Stimulated activated CD4-positive, alpha-beta T cell treated with anti-CD3 and anti-CD28 coated beads, Interleukin-2, amount 100 ng/mL, for 4 hours (primary cell): ENCODE measurements at places on chromosomes 12 and 14.

DNA sequence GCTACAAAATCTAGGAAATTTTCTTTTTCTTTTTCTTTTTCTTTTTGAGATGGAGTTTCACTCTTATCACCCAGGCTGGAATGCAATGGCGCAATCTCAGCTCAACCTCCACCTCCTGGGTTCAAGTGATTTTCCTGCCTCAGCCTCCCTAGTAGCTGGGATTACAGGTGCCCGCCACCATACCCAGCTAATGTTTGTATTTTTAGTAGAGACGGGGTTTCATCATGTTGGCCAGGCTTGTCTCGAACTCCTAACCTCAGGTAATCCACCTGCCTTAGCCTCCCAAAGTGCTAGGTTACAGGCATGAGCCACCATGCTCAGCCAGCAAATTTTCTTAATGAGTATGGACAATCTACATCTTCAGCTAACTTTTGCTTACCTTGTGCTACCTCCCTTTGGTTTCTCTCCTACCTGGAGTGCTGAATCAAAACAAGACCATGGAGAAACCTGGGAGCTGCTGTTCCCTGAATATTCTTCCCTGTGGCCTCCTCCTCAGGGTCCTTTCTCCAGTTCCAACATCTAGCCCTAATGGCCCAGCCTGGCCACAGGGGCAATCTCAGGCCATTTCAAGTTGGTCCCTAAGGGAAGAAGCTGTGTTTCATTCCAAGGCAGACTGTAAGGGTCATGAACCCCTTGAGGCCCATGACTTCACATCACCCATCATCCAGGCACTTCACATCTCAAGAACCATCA is 74.6 kb upstream of the EGLN3 start:
- DNase-seq, result no peak

DNA sequence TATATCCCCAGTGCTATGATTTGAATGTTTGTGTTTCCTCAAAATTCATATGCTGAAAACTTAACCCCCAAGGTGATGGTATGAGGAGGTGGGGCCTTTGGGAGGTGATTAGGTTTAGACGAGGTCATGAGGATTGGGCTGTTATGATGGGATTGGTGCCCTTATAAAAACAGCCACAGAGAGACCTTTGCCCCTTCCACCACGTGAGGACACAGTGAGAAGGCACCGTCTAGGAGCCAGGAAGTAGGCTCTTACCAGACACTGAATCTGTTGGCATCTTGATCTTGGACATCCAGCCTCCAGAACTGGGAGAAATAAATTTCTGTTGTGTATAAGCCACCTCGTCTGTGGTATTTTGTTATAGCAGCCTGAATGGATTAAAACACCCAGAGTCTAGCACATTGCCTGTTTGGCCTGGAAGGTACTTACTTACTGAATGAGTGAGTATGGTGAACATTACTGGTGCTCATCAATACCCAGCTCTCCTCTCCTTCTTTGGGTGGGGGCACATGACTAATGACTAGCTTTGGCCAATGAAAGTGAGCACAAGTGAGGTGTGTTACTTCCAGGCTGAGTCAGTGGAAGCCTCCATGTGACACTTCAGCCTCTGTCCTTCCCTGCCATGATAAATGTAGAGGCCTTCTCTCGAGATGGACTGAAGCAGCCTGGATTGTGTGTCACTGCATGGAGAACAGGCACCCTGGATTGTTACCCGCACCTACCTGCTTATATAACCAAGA is 72.4 kb upstream of the CHST11 start:
- DNase-seq, result no peak

DNA sequence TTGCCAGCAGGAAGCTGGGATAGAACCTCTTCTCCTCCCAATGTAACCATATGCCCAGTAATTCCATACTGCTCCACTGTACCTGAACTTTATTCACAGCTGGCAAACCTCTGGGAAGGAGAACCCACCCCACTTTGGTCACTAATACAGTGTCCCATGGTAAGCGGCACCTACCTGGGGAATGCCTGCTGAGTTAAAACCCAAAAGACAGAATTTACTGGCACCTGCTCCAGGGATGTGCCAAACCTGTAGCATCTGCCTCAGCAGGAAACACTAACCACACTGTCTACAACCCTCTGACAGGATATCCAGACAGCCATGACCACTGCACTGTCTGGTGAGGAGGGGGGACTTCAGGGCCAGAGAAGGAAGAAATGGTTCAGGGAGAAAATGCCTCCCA is 26.6 kb downstream of the DDX24 start:
- no peak for DNase-seq

DNA sequence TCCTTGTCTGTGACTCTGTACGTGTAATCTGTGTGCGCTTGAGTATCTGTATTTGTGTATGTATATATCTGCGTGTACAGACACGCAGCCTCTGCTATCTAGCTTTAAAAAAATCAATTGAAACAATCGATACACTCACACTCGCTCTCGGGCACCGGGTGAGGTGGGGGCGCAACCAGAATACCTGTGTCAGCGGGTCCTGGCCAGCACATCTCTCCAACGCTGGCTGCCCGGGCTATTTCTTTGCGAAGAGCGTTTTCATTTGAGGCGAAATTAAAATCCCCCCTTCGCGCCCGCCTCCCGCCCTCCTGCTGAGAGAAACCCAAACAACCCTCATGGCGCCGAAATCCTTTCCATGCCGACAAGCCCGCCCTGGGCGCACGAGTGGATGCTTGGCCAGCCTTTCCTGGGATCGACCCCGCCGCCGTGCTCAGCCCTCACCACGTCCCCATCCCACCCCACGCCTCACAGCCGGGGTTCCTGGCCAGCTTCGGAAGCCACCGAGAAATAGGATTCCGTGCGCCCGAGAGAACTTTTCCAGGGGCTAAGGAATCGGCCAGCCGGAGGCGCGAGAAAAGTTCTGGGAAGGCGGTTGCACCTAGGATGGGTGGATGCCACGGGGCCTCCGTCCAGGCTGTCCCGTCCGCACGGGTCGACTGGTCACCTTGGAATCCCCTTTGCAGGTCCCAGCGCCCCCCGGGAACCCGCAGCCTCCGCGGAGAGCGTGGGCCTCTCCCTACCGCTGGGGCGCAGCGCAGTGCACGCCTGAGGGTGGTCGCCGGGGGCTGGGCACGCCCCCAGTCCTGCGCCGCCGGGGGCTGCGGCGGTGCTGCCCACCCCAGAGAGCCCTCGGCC is 1.0 kb downstream of the ZDHHC22 start:
- no peak for DNase-seq

DNA sequence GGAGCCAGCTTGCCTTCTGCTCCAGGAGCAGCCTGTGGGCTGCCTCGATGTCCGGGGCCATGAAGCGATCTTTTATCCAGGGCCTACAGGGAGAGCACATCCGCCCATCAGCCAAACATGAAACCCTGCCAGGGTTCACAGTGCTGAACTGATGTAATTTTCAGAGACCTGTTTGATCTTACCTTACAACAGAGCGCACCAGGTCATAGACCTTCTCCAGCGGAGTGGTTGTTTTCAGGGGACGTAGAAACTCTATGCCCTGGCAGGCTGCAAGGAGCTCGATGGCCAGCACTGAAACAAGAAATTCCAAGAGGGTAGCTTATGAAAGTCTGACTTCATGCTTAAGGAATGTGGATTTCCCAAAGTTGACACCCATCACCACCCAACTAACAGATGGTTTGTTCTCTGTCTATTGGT is 19.7 kb downstream of the HAL start:
- no peak for DNase-seq

- DNase-seq, result no peak
Observed at GRCh38 chr14:39266525-39266870, 32.8 kb downstream of the MIA2 start.
